Activated naive CD4-positive, alpha-beta T cell treated with anti-CD3 and anti-CD28 coated beads for 36 hours (primary cell): ENCODE measurements at places on chromosomes 3 and 15.

DNA sequence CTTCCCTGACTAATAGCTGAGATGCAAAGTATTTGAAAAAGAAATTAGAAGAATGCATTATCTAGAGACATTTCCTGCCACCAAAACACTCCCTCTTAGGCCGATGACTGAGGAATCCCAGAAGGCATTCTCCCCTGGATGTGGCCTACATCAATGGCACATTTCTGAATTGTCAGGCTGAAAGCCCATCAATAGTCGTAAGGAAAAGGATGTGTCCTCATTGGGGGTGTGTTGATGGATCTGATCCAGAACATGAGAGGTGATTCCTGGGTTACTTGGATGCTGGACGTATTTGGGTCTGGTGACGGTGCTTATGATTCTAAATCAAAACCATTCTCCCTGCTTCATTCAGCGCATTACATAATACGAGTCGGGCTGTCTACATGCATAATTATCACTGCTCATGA, 216.9 kb upstream of the CDIN1 start:
- DNase-seq: no peak

DNA sequence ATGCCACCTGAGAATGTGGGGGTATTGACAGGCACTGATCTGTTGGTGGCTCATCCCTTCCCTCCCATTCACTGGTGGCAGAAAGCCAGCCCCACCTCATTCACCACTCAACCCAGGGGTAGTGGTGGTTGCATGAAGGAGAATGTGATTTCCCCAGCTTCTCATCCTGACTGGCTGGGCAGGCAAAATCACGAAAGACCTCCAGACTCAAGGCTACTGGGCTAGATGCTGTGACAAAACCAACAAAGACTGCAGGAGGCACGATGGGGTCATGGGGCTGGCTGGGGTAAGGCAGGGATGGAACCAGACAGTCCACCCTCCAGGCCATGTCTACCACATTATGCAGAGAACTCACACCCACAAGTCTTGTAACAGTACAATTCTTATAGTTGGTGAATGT, 33.9 kb downstream of the FSTL1 start:
- no peak for DNase-seq

- DNase-seq: no peak
Observed at GRCh38 chr15:74392451-74392830, 25.0 kb upstream of the CYP11A1 start.

GRCh38 chr3:159832024-159832423, 156.6 kb upstream of the IL12A start:
- no peak for DNase-seq

DNA sequence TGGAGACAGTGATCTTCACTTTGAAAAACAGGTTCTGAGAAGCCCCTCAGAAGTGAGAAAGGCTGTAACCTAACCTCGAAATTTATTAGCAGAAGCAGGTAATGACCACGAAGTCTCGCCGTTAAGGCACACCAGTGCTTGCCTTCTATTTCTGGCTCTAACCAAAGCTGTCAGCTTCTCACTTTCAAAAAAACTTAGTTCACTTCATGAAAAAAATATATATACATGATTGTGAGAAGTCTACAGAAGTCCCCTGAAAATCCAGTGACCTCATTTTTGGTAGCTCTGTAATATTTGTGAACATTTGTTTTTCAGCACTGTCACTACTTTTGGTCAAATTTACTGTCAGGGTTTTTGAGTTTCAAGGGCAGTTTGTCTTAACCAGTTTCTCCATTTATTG, 19.1 kb upstream of the AKAP13 start:
- no peak for DNase-seq

- DNase-seq: no peak
Observed at GRCh38 chr3:191919491-191920026, 458.6 kb downstream of the PYDC2 start.

- DNase-seq: no peak
Observed at GRCh38 chr3:144162042-144162441, 190.4 kb downstream of the DIPK2A start.

DNA sequence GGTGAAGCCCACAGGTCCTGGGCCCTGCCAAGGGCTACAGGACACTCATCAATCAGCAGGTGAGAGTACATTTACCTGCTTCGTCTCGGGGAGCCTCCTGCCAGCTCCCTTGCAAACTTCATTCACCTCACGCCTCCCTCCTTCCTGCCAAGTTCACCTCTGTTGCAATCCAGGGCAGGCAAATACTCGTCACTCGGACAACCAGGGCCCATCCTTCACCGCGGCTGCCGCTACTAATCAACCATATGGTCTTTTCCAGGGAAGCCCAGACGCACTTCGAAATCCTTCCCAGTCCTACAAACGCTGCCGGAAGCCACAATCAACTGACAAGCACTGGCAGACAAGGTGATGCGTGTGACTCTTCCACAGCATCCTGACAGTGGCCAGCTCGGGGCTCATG, 200.7 kb upstream of the NSMCE3 start:
- no peak for DNase-seq

- no peak for DNase-seq
Observed at GRCh38 chr3:189789432-189789831, 158.2 kb downstream of the TP63 start.

DNA sequence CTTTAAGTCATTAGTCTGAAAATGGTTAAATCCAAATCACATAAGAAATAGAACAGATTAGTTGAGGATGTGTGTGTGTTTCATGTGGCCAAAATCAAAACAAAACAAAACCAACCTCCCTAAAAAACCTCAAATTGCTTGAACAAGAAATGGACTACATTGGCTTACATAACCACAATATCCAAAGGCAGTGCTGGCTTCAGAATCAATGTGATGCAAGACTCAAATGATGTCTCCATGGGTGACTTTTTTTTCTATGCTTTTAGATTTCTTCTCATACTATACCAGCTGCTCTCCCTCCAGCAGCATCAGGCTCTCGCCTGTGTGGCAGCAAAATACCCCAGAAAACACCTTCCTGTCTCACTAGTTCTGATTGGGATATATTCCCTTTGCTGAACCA, 36.0 kb upstream of the CMTM8 start:
- DNase-seq: no peak

DNA sequence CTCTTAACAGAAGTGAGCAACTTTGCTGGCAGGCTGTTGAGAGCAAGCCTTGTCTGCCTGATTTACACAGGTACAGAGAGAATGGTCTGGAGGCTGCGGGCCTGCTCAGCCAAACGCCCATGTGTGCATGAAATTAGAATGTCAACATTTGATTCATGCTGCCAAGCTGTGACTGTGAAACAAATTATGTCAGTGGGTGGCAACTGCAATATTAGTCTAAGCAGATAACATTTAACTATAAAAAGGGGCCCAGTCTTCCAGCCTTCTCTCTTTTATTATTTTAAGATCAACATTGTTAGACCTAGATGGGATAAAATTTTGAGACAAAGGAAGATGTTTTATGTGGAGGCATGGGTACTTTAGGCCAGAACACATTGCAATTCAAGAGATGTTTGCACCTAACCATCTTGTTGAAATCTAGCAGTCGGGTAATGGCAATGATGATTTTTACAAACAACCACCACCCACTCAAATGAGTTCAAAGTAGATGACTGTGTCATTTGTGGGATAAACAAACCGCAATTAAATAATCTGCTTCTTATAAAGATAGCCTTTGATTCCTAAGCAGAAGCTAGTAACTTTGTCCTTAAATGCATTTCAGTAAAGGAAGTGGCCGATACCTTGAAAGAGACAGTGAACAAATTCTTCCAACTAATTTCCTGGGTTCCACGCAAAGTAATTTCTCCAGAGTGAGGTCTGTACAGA, 70.2 kb downstream of the FOXB1 start:
- DNase-seq: no peak

GRCh38 chr3:77137559-77137958, 97.7 kb downstream of the ROBO2 start:
- no peak for DNase-seq

- no peak for DNase-seq
Observed at GRCh38 chr3:78879295-78879860, 888.4 kb downstream of the ROBO1 start.

GRCh38 chr3:18812316-18812715, 336.0 kb upstream of the KCNH8 start:
- DNase-seq: no peak

DNA sequence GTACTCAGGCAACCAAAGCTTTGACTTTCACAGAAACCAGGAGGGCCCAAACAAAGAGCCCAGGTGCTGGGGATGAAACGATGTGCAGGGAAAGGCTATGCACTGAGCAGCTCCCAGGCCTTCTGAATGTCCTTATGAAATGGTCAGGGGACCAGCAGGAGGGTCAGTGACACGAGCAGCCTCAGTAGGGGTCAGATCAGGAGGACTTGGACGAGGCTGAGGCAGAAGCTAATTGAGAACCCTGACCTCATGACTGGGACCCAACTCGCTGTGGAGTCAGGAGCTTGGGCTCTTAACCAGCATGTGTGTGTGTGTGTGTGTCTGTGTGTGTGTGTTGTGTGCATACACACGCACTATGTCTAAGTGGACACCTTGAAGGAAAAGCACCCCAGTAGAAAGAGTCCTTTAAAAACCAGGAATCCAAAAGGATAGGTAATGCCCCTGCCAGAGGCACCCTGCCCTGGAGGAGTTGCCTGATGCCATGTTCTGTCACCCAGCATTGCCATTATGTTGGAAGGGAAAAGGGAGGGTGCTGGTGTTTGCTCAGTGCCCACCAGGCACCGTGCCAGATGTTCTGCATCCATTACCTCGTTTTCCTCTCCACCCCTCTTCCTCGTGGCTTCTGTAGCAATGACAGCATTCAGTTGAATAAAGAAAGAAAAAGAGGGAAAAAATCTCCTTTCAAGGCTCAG, 50.9 kb downstream of the CORO2B start:
- no peak for DNase-seq

- no peak for DNase-seq
Observed at GRCh38 chr3:115922681-115923347, 299.5 kb downstream of the GAP43 start.

GRCh38 chr3:12501360-12502020, 17.2 kb downstream of the TSEN2 start:
- no peak for DNase-seq

DNA sequence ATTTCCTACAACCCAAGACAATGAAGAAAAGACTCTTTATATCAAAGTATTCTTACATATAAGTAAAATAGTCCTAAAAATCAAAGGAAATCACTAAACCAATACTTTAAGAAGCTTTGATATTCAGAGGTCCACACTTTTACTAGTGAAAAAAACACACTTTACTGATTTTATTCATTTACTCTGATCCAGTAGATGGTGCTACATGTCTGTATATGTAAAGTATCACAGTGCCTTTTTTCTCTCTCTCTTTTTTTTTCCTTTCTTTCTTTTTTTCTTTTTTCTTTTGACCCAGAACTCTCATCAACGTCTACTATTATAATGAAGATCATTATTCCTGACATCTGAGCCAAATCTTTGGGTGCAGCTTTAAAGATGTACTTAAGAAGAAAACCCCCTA, 10.8 kb upstream of the CCDC39 start:
- DNase-seq: no peak

DNA sequence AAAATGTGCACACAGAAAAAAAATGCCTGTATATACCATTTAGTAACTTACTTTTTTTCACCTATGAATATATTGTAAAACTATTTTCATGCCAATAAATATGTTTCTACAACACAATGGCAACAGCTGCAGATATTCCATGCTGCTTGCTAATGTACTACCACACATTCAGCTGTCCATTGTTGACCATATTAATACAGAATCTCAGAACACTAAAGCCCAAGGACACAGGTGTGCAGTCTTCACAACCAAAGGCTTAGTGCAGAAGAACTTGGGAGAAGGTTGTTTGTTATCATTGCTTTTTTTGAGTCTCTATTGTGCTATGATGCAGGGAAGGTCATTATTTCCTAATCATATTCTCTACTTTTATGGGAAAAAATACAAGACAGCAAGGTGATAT, 79.6 kb downstream of the DIPK2A start:
- no peak for DNase-seq

GRCh38 chr3:186598108-186598784, 14.6 kb upstream of the AHSG start:
- DNase-seq: no peak

- DNase-seq: no peak
Observed at GRCh38 chr3:48219543-48219942, 3.8 kb upstream of the CAMP start.

GRCh38 chr3:124705552-124705951, 24.7 kb upstream of the UMPS start:
- no peak for DNase-seq

DNA sequence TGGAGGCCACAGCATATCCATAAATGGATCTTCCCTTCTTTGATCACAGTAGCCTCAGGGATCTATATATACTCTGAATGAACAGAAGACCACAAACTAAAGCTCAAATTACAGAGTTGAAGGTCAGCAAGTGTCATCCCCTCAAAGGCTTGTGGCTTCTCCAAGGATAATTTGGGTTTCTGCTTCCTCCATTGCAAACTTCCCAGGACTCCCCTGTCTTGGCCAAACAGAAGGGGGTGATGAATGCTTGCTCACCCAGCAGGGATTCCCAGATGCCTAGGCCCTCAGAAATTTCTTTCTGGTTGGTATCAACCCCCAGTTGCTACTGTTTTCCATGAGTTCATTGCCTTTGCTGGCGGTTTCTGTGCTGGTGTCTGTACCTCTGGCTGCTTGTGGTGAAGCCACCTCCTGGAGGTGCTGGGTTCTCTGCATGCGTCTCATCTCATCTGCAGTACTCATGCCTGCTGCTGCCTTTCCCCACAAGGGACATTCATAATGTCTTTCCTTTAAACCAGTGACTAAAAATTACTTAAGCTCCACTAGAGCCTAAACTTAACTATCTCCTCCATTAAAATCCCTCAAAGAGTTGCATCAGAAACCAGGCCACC, 17.7 kb downstream of the ENTPD3 start:
- DNase-seq: no peak

- no peak for DNase-seq
Observed at GRCh38 chr15:66899555-66900350, 165.6 kb upstream of the SMAD3 start.

- DNase-seq: no peak
Observed at GRCh38 chr3:188589071-188589470, 435.1 kb downstream of the LPP start.

- no peak for DNase-seq
Observed at GRCh38 chr15:52509500-52510245, 19.0 kb downstream of the MYO5A start.
